IPS-NIHi11 (cell line): ENCODE measurements at places on chromosomes 12 and 14.
A peak's percentile ranks its signal among the peaks of the same experiment; 100 is the strongest.

- no peak for DNase-seq
Observed at GRCh38 chr14:66284346-66284745, 201.8 kb upstream of the CCDC196 start.

DNA sequence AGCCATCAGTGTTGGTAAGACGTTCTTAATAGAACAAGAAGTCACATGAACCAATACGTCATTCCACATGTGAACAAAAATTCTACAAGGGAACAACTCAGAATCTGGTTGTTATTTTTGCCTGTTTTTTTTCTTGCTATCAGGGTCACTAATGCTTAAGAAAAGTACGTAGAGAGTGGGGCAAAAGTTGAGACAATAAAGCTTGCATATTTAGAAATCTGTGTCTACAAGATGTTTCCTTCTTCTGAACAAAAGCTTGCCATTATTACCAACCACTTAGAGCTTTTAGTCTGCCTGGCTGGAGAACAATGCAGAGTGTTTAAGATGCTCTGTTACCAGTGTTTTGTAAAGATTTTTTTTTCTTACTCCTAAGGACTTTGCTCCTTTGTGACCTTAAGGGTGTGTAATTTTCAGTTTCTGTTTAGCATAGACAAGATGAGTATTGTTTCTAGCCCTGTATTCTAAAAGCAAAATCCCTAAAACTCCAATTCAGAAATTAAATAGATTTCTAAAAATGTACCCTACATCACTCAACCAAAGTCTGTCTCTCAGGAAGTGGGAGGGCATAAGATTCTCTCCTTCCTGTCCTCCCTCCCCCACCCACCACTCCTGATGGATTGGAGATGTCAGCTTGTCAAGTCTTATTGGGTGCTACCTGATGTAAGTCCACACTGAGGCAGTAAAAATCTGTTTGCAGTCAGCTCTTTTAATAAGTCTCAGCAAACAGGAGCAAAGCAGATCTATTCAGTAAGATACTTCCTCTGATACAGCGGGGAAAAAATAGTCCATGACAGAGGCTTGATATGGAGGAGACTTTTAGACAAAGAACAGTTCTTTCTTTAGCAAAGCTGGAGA, 267.6 kb downstream of the GRIN2B start:
- DNase-seq = no peak

DNA sequence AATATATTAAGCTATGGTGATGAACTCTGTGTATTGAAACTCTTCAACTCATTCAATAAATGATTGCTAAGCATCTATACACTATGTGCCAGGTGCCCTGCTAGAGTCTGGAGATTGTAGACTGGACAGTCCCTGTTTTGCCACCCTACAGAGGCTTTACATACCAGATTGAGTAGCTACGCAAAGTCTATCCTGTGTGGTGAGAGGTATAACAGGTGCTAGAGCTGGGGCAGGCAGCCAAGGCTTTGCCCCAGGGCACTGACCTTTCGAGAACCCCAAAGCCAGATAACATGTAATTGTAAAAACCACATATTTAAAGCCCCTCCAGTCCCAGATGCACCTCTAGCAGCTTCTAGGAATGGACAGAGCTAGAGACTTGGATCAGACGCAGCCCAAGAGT, 52.8 kb downstream of the PPM1H start:
- DNase-seq = no peak

DNA sequence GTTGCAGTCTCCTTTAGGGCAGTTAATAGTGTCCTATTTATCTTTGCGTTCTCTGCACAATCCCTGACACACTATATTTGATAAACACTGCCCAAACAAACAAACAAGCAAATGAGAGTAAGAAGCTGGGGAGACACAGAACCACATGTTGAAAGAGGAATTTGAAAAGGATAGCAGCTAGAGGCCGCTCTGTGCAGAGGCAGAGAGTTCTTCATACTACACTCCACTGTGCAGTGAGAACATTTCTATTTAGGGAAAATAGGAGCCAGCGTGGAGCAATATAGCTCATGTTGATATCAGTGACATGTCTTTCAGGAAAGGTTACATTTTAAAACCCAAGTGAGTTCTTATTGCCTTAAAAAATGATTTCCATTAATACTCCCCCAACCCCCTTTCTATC, 140.3 kb upstream of the SEL1L start:
- DNase-seq = no peak

DNA sequence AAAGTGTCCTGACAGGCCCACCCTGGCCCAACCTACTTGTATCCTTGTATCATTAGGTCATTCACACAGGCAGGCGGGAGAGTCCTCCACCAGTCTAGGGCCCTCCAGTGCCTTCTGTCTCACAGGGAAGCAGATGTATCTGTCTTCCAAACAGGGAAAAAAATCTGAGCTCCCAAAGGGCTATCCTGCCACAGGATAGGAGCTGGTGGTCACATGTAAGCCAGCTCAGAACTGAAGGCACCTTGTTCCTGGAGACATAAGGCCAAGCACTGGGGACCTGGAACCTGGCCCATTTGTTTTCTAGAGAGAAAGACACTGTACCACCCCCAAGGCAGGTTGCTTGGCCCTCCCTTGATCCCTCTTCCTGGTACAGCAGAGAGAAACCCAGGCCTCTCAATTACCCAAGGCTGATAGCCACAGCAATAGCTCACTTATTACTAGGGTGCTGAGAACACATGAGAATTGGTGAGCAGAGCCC, 19.4 kb upstream of the PLEKHH1 start:
- DNase-seq = no peak

GRCh38 chr14:75049136-75049535, 2.1 kb downstream of the MLH3 start:
- DNase-seq = no peak

DNA sequence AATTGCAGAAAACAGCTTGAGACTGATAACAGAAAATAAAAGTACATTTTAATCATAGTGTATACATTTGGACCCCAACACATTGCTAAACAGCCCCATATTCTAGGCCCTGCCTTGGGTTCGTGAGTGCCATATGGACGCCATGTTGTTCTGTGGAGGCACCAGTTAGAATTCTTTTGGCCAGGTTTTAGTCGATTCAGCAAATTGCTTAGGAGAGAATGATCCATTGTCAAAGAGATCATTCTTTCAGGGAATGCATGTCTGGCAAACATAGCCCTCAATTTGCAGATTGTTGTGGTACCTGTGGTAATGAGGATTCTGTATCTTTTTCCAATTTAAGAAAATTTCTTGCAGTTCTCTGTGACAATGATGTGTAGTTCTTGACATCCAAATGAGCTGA, 183.6 kb upstream of the DDHD1 start:
- no peak for DNase-seq

DNA sequence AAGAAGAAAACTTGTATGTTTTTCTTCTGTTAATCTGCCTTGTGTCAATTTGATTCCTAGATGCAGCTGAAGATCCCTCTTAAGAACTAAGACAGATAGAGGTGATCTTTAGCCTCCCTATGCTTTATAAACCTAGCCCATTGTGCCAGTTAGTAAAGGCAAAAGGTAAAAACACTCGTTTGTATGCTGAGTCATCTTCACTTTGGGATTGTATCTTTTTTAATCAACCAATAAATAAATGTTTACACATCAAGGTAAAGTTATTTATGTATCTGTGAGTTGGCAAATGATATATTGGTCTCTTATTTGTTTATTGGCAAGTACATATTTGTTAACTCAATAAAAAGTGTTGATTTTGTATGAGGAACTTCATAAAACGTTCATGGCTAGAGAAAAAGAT, 165.9 kb upstream of the AMIGO2 start:
- no peak for DNase-seq

GRCh38 chr12:127070515-127071157, 1196.3 kb upstream of the TMEM132C start:
- DNase-seq = no peak

- DNase-seq = no peak
Observed at GRCh38 chr12:115666168-115666567, 611.3 kb downstream of the MED13L start.

GRCh38 chr12:63922474-63922873, 78.0 kb downstream of the SRGAP1 start:
- no peak for DNase-seq

DNA sequence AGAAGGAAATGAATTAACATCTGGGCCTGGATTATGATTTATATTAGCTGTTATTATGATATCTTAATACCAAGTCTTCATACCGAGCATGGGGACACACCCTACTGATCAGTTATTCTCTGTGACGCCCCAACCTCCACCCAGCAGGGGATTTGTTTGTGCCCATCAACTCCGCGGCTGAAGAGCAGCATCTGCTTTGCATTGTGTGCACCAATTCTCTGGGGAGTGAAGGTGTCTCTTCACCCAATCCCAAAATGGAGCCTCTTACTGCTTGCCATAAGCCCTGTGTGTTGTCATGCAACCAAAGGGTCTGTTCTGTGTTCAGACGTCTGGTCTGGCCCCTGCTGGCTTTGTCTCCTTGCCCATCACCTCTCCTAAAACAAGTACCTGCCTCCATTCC, 25.4 kb downstream of the DHRS2 start:
- DNase-seq = no peak

GRCh38 chr12:12007001-12007712, 63.6 kb upstream of the BCL2L14 start:
- no peak for DNase-seq

DNA sequence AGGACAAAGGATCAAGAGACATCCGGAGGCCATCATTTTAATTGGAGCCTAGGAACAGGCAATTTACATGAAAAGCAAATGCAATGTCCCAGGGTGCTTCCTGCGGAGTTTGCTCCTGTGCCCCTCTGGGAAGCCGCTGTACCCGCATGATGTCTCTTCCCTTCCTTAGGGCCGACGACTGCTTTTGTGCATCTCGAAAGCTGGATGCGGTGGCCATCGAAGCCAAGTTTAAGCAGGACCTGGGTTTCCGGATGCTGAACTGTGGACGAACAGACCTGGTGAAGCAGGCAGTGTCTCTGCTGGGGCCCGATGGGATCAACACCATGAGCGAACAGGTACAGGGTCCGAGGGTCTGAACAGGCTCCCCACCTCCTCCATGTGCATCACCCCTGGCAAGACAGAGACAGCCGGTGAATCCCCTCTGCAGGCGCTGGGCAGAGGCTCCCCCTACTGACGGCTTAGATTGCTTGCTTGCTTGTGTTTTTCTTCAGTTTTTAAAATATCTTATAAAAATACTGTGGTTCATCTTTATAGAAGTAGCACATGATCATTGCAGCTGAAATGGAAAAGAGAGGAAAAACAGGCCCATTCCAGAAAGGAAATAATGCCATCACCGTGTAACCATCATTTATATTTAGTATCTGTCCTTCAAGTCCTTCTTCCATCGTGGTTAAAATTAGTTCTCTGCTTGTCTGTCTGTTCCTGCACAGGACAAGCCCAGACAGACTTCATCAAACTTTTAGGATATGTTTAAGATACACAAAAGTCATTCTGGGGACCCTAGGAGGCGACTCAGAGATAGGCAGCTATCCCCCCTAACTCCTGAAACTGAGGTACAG, 75.4 kb upstream of the PWP1 start:
- peak; percentile 74 for DNase-seq

- no peak for DNase-seq
Observed at GRCh38 chr14:19873178-19873577, 1.8 kb upstream of the OR4K2 start.

DNA sequence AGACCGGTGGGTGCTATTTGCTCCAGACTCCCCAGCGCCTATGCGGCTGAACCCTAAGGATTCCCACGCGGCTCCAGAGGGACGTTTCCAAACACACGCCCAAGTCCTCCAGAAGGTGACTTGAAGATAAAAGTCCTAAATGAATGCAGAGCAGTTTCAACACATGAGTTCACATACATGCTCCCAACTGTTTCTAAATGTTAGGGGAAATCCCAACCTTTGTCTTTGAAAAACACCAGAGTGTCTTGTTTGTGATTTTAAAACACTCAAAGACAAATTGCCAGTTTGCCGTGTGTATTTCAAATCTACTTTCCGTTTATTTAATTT, 252.9 kb upstream of the SFSWAP start:
- no peak for DNase-seq

DNA sequence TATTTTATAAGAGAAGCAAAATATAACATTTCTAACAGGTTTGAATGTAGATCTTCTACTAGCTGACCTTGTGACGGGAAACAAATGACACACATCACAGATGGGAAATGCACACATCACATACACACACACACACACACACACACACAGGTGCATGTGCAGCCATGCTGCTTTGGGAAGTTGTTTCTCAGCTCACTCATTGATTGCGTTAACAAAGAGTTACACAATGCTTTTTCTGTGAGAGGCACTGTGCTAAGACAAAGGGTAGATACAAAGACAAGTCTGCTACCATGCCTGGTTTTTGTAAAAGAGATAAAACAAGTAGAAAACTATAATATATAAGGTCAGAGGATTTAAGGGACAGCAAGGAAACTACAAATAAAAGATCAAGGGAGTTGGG, 1.3 kb upstream of the NR1H4 start:
- DNase-seq = no peak

- no peak for DNase-seq
Observed at GRCh38 chr14:30551460-30551859, 7.5 kb upstream of the G2E3 start.

DNA sequence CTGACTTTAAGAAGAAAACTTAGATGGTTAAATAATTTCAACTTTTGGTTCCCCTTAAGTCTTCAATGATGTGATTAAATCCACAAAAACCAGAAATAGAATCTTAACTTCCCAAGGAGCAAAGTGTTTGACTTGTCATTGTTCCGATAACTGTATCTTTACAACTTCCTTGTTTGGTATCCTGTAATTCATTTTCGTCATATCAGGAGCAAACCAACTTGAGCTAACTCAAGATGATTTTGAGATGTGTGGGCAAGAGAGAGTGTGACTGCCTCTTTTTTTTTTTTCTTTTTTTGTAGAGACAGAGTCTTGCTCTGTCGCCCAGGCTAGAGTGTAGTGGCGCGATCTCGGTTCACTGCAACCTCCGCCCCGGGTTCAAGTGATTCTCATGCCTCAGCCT, 25.3 kb downstream of the DRAM1 start:
- no peak for DNase-seq

DNA sequence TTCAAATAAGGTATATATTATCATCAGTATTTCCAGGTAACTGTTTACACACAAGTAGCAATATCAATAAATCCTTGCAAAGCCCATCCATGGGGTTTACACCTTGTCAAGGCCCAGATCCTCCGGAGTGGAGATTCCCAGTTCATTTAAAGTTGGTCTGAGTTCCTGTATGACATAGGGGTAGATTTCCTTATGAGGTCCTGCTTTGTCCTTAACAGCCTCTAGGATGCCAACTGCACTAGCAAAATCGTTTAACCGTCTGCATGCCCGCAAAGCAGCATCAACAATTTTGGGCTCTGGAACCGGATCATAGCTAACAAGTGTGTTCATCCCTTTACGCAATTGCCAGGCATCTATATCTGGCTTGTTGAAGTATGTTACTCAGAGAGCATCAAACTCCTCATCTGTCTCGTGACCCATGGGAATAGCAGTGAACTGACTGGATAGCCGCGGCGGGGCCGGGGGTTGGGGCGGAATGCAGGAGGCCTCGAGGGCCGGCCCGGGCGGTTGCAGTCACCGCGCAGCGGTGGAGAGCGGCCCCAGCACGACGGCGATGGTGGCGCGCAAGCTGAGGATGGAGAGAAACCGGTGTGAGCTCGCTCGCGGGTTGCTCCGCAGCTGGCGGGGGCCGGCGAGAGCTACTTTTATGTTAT, 30.6 kb upstream of the FBXO34 start:
- DNase-seq = peak; percentile 77

- DNase-seq = no peak
Observed at GRCh38 chr12:29035112-29035511, 114.0 kb upstream of the FAR2 start.

- no peak for DNase-seq
Observed at GRCh38 chr12:105418821-105419291, 88.4 kb downstream of the C12orf75 start.
